ENCODE measurements at places on chromosomes 5 and 9. TPM values are rescaled to one million over a fixed set of nuclear protein-coding genes. Genes with fewer than 3 reads are reported as not detected.

DNAJA1 gene
- total RNA-seq: 105 TPM

PDCD1LG2 gene
- 2.4 TPM for total RNA-seq

ANXA2R gene
- 4.6 TPM for total RNA-seq

FAM153A gene
- 13.4 TPM for total RNA-seq

ISL1 gene
- not detected for total RNA-seq

CREBRF gene
- total RNA-seq: 49.7 TPM

WHRN gene
- total RNA-seq: 14.8 TPM

DNA sequence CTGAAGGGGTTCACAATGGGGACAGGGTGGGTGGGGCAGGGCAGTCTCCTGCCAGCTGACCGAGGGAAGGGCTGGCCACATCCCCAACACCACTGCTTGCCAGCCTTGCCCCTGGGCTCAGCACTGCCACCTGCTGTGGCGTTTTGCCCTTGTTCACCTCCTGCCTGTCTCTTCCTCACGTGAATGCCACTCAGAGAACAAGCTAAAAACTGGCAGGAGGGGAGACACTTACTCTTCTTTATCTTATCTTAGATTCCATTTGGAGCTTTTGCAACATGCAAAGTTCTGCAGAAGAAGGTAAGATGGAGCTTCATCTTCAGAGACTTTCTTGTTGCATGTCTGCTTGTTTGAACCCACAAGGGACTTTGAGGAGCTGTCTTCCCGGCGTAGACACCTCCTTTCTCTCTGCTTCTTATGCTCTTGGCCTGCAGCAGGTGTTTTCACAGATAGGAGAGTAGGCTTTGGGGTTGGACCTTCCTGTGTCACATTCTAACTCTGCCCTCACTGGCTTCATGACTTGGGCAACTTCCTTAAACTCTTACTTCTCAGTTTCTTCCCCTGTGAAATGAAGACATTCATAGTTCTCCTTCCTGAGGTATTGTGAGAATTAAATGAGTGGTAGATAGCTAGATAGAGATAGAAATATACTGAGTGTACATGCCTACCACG is 4.1 kb downstream of the LRSAM1 start:
- peak; percentile 18 for DNase-seq
- no peak overlapping the region for H3K27ac ChIP-seq
- H3K27me3 ChIP-seq: no peaks in the 10 kb centered on the region
- peaks cover 5% of the 10 kb centered on the region for H3K36me3 ChIP-seq

DNA sequence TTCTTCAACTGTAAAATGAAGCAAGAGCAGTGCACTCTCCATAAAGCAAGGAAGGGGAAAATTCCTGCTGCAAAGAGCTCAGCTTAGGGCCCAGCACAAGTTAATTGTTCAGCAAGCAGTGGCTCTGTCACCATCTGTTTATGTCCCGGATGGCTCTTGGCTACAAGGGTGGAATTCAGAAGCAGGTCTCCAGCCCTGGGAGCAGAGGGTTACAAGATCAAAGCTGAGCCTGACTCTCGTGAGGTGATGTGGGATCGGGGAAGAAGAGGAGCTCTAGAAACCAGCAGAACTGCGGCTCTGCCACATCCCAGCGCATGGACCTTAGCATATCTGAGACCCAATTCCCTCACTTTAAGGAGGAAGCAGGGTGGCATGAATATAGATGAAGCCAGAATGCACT is 25.2 kb upstream of the OLFM1 start:
- H3K4me3 ChIP-seq: no peak overlapping the region
- H3K36me3 ChIP-seq: no peaks in the 10 kb centered on the region
- no peak for DNase-seq
- H3K4me1 ChIP-seq: no peaks in the 10 kb centered on the region
- H3K27ac ChIP-seq: no peak overlapping the region

GRCh38 chr5:160260881-160261815 is 31.8 kb downstream of the FABP6 start:
- H3K4me1 ChIP-seq: peaks cover 14% of the 10 kb centered on the region
- no peak overlapping the region for H3K4me3 ChIP-seq
- no peaks in the 10 kb centered on the region for H3K36me3 ChIP-seq
- peak; percentile 65 for DNase-seq
- H3K27me3 ChIP-seq: no peaks in the 10 kb centered on the region
- H3K27ac ChIP-seq: no peak overlapping the region

DNA sequence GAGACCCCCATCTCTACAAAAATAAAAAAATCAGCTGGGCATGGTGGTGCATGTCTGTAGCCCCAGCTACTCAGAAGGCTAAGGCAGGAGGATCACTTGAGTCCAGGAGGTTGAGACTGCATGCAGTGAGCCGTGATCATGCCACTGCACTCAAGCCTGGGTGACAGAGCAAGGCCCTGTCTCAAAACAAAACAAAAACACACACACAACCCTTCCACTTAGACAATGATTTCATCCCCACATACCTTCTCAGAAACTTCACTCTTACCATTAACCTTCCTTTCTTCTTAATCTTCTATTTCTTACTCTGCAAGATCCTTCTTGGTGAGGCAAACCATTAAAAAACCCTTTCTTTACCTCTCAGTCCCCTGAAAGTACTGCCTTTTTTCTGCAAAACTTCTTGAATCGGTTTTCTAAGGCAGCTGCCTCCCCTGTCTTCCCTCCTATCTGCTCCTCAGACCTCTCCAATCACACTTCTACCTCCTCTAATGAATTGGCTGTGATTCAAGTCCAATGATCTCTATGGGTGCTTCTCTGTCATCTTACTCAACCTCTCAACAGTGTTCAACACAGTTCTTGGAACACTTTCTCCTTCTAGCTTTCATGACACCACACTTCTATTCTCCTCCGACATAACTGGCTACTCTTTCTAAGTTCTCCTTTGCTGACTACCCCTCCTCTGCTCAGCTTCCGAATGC is 47.3 kb downstream of the PFDN1 start:
- no peak for DNase-seq
- no peaks in the 10 kb centered on the region for H3K4me1 ChIP-seq
- no peaks in the 10 kb centered on the region for H3K27me3 ChIP-seq
- H3K27ac ChIP-seq: no peak overlapping the region
- no peak overlapping the region for H3K4me3 ChIP-seq

GRCh38 chr9:136700959-136701667 is 11.3 kb upstream of the DIPK1B start:
- DNase-seq: peak; percentile 44
- no peaks in the 10 kb centered on the region for H3K36me3 ChIP-seq
- H3K27ac ChIP-seq: no peak overlapping the region
- no peak overlapping the region for H3K4me3 ChIP-seq

DNA sequence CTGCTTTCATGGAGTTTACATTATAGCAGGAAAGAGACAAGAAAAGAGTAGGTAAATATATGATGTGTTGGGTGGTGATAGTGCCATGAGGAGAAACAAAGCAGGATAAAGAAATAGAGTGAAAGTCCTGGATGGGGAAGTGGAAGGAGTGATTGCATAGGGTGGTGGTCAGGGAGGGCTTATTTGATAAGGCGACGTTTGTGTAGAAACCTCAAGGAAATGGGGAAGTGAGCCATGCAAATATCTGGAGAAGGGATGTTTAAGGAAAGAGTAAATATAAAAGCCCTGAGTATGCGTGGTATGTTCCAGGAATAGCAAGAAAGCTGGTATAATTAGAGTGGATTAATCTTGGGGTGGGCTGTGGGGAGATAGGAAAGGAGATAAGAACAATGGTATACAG is 134.7 kb upstream of the SV2C start:
- no peaks in the 10 kb centered on the region for H3K4me1 ChIP-seq
- H3K27ac ChIP-seq: no peak overlapping the region
- no peak overlapping the region for H3K4me3 ChIP-seq
- DNase-seq: no peak
- no peaks in the 10 kb centered on the region for H3K27me3 ChIP-seq

DNA sequence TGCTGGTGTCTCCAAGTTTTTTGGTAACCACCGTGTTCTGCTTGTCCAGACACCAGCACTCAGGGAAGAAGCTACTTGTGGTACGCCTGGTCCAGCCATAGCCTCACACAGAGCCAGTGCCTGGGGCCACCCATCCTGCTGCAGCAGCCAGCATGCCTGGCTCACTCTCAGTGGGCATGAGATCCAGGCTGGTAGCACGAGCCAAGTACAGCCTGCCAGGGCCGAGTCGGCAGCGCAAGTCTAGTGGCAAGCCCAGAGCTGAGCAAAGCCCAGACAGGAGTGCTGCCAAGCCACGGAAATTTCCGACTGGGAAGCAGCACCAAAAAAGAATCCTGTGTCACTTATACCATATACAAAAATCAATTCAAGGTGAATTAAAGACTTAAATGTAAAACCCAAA is 36.3 kb upstream of the FBXL17 start:
- no peaks in the 10 kb centered on the region for H3K27me3 ChIP-seq
- H3K36me3 ChIP-seq: no peaks in the 10 kb centered on the region
- no peak overlapping the region for H3K4me3 ChIP-seq
- no peaks in the 10 kb centered on the region for H3K4me1 ChIP-seq

DNA sequence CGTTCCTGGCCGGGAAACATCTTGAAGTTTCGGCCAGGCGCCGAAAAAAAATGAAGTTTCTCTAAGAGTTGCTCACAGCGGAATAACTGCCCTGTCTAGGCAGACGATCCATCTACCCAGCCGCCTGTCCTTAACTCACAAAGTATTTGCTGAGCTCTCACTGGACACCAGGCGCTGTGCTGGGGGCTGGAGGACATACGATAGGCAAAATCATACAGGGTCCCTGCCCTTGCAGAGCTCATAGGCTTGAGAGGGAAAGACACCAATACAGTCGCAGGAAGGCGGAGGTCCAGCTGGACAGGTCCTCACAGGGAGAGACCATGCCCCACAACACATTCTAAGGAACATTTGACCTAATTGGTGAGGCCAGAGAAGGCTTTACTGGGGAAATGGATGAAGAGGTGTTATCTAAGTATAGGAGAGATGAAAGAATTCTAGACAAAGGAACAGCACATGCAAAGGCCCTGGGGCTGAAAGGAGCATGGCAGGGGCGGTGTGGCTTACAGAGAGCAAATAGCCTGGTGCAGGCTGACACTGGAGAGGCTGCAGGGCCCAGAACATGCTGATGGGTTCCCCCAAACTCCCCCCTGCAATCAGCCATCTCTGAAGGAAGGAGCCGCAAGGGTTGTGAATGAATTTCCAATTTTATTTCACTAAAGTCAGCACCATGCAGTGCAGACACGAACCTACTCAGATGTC is 2.0 kb upstream of the MXD3 start:
- H3K27me3 ChIP-seq: no peaks in the 10 kb centered on the region
- H3K4me3 ChIP-seq: no peak overlapping the region
- no peaks in the 10 kb centered on the region for H3K36me3 ChIP-seq
- H3K4me1 ChIP-seq: no peaks in the 10 kb centered on the region
- no peak overlapping the region for H3K27ac ChIP-seq

GRCh38 chr9:125153712-125154367 is 10.5 kb upstream of the SCAI start:
- H3K27ac ChIP-seq: no peak overlapping the region
- peaks cover 26% of the 10 kb centered on the region for H3K36me3 ChIP-seq
- no peak for DNase-seq
- H3K4me1 ChIP-seq: no peaks in the 10 kb centered on the region

DNA sequence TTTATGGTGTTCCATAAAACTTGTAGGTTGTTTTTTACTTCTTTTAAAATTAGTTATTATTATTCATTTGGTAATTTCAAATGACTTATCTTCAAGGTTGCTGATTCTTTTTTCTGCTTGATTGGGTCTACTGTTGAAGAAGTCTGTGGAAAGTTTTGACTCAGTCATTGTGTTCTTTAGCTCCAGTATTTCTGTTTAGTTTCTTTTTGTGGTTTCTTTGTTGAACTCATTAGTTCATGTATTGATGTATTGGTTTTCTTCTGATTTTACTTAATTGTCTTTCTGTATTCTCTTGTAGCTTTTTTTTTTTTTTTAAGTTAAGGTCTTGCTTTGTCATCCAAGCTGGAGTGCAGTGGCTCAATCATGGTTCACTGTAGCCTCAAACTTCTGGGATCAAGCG is 345.4 kb upstream of the MEF2C start:
- no peak overlapping the region for H3K27ac ChIP-seq
- no peak overlapping the region for H3K4me3 ChIP-seq
- no peaks in the 10 kb centered on the region for H3K4me1 ChIP-seq

- H3K27ac ChIP-seq: no peak overlapping the region
- no peaks in the 10 kb centered on the region for H3K4me1 ChIP-seq
- H3K27me3 ChIP-seq: no peaks in the 10 kb centered on the region
- no peak overlapping the region for H3K4me3 ChIP-seq
- H3K36me3 ChIP-seq: no peaks in the 10 kb centered on the region
Observed at GRCh38 chr5:59500014-59500413, 393.5 kb downstream of the PDE4D start.

DNA sequence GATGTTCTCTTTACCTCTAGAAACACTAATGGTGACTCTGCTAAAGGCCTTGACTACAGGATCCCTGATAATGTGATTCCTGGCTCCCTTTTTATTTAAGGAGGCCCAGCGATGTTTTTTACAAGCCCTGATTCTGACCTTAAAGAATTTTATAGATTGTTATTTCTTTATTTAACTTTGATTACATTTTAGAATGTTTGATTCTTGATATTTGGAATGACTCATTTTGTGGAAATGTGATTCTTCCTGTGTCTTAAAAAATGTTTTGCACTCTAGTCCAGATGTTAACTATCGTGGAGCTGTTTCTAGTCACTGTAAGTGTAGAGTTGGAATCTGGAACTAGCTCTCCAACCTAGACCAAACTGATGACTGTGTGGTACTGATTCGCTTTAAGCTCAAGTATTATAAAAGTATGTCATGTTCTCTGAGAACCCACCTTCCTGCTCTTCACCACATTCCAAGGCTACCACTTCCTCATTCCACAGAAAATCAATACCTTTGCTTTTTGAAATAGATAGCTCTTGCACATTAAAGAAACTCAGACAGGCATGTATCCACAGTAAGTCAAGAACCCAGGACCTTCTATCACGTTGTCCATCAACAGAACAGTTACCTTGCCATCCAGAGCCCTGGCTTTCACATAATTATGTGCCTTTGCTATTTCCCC is 65.2 kb downstream of the JMY start:
- H3K27me3 ChIP-seq: no peaks in the 10 kb centered on the region
- no peaks in the 10 kb centered on the region for H3K4me1 ChIP-seq
- DNase-seq: no peak
- H3K36me3 ChIP-seq: peaks cover 26% of the 10 kb centered on the region
- no peak overlapping the region for H3K4me3 ChIP-seq
- no peak overlapping the region for H3K27ac ChIP-seq

- H3K4me3 ChIP-seq: no peak overlapping the region
- H3K36me3 ChIP-seq: no peaks in the 10 kb centered on the region
- H3K27me3 ChIP-seq: no peaks in the 10 kb centered on the region
- DNase-seq: no peak
- no peaks in the 10 kb centered on the region for H3K4me1 ChIP-seq
- no peak overlapping the region for H3K27ac ChIP-seq
Observed at GRCh38 chr5:137629646-137630045, 106.2 kb downstream of the KLHL3 start.

Data from kidney (tissue), 22 donors.